ENCODE measurements at places on chromosomes 1 and 21.

GRCh38 chr1:232986527-232986922 is 36.1 kb downstream of the NTPCR start:
- DNase-seq = no peak

- DNase-seq = no peak
Observed at GRCh38 chr1:92211166-92211565, 6.5 kb upstream of the C1orf146 start.

GRCh38 chr1:194133152-194133551 is 946.7 kb upstream of the B3GALT2 start:
- DNase-seq = no peak

DNA sequence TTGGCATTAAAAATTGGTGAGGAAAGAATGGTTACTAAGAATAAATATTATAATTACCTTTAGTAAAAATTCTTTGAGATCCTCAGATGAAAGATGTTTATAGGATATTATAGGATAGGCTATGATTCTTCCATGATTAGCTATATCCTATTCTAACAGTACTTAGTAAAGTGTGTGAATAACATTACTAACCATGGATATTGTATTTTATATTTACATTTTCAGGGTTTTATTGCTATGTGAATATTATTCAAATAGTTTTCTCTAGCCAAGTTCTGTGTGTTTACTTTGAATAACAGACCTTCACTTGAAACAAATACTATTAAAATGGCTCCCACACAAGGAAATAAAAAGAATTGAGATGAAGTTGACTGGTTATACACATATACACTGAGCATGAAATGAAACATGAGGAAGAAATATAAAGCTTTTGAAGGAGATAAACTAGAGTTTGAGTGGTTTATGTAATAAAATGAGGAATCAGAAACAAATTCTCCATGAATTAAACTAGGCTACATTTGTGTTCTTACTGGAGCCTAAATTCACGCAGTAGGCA is 479.4 kb upstream of the PKN2 start:
- no peak for DNase-seq

- no peak for DNase-seq
Observed at GRCh38 chr1:116952738-116953275, 43.1 kb downstream of the PTGFRN start.

- DNase-seq = peak; percentile 91
Observed at GRCh38 chr1:27862671-27863537, 9.4 kb upstream of the THEMIS2 start.
